CD4-positive, alpha-beta T cell treated with Interleukin-10 for 1 hour (primary cell): ENCODE measurements at places on chromosomes 1 and 21.

DNA sequence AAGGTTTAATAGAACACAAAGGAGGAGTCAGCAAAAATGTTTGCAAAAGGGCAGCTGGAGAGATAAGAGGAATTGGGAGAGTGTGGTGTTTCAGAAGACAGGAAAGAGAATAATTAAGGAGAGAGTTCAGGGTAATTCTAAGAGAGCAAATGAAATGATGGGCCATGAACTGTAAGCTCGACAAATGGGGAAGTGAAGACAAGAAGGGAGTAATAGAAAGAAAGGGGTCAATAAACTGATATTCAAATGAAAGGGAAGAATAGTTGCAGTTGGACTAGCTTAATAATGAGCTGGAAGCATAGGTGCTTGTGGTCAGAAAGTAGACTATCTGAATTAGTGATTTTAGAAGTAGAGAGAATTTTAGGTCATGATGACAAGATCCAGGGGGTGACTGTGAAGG is 15.6 kb upstream of the RNF220 start:
- DNase-seq, result no peak

- DNase-seq, result no peak
Measured at GRCh38 chr1:192933744-192934143, 124.9 kb downstream of the RGS2 start.

GRCh38 chr1:103353391-103353790 is 172.1 kb upstream of the RNPC3 start:
- no peak for DNase-seq

GRCh38 chr1:243378669-243379068 is 122.8 kb downstream of the SDCCAG8 start:
- DNase-seq, result no peak

DNA sequence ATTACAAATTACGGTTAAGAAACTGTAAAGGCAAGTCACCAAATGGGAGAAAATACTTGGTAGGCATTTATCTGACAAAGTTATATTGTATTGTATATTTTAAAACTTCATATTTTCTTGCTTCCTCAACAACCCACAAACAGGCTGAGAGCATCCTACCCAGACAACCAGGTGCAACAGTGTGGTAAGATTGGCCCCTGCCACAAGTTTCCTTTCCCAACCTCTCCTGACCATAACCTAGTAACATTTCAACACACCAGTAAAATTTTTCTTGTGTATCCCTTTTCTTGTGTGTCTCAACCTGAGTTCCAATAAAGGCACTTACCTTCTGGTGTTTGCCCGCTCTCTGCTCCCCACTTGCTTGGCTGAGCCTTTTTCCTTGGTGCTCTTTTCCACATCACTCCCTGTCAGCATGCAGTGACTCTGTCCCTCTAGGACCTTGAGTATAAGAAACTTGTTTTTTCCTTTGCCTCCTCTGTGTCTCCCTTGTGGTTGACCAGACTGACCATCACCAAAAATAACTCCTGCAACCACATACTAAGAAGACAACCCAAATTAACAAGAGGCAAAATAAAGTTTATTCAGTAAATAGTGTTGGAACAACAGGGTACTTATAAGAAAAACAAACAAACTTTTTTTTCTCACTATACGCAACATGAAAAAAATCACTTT is 40.9 kb downstream of the FCRL3 start:
- DNase-seq, result no peak

- DNase-seq, result no peak
Measured at GRCh38 chr21:44836666-44837471, 19.0 kb upstream of the SUMO3 start.

- no peak for DNase-seq
Measured at GRCh38 chr1:80994934-80995333, 805.8 kb upstream of the ADGRL2 start.

- peak; percentile 46 for DNase-seq
Measured at GRCh38 chr1:223831755-223832636, 13.8 kb downstream of the TP53BP2 start.

DNA sequence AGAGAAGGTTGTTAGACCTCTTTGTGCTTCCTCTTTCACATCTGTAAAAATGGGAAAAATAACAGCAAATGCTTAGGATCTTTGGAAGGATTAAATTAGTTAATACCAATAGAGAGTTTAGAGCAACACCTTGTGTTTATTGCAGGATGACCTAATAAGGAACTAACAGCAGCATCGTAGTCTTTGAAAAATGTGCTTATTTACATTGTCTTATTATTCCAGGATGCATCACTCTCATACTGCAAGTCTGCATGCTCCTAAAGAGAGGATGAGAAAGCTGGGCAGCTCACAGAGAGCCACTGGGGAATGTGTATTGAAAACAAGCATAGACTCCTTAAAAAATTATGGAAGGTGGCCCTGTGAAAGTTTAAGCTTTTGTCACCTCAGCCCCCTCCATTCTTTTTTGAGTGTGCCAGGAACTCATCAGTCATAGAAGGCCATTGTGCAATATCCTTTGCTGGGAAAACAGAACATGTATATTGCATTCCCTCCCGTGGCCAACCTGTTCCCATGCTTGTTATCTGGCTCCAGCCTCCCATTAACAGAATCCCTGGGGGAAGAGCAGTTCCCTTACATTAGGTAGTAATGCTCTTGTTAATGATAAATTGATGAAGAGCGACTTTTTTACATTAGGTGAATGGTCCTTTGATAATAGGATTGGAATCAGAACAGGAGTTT is 180.7 kb downstream of the ZNF326 start:
- no peak for DNase-seq

DNA sequence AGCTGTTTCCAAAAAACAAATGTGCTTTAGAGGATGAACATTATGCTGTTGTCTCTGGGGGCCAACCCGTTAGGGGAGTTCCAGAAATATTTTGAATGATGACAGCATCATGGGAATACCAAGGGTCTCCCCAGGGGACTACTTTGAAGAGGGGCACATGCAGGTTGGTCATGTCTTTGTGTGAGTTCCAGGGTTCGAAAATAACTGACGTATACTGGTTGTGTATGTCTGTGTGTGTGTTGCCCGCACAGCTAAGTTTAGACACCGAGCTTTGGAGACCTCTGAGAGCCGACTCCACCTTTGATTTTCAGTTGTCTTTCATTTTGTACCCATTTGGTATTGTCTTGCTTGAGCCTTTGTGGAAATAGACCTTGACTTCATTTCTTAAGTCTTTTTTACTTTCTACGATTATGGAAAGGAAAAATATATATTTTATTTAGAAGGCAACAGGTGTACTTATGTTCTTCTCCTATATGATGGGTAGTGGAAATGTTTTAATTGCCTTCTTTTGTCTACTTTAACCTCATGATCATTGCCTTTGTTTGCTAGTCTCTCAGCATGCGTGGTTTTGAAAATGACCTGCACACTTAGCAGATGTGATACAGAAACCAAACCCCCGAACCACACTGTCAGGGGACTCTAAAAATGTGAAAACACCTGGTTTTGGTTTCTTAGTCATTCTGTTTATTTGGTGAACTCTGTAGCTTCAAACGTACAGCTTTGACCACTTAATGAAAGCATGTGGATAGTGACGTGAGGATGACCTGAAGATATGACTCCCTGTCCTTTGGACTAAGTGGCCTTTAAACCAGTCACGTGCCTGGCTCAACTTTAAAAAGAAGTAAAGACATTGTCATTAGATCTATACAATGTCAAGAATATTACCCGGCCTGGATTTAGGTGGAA is 56.5 kb downstream of the GALNT2 start:
- DNase-seq, result no peak

DNA sequence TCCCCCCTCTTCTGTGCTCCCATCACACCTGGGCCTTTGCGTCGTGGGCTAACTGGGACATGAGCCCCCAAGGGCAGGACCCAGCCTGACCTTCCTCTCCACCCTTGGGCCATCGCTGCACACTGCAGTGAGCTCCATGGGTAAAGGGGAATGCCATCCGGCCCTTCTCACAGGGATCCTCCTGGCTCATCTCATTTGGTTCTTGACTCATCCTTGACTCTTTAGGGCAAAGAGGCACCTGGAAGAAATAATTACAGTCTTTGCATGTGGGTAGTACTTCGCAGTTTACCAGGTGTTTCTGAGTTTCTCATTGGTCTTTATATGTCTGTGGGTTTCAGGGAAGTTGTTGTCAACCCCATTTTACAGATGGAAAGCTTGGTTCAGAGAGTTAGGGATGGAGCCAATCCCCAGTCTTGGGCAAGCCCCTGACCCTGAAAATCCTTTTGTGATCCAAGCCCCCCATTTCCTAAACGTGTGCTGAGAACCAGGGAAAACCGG is 59.3 kb upstream of the ID3 start:
- no peak for DNase-seq

GRCh38 chr1:66265796-66266195 is 268.2 kb upstream of the SGIP1 start:
- DNase-seq, result no peak

DNA sequence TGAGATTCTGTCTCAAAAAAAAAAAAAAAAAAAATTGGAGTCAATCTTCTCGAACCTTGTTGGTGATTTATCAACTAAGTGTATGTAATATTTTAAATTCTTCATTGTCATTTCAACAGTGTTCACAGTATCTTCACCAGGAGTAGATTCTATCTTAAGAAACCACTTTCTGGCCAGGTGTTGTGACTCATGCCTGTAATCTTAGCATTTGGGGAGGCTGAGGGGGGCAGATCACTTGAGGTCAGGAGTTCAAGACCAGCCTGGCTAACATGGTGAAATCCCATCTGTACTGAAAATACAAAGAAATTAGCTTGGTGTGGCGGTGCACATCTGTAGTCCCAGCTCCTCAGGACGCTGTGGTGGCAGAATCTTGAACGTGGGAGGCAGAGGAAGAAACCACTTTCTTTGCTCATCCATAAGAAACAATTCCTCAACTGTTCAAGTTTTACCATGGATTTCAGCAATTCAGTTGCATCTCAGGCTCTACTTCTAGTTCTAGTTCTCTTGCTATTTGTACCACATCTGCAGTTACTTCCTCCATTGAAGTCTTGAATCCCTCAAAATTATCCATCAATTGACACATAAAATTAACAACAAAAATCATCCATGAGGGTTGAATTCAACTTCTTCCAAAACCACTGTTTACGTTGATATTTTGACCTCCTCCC is 30.4 kb upstream of the EYA3 start:
- no peak for DNase-seq
